ENCODE measurements at places on chromosomes 3 and 15.
A peak's percentile ranks its signal among the peaks of the same experiment; 100 is the strongest.

DNA sequence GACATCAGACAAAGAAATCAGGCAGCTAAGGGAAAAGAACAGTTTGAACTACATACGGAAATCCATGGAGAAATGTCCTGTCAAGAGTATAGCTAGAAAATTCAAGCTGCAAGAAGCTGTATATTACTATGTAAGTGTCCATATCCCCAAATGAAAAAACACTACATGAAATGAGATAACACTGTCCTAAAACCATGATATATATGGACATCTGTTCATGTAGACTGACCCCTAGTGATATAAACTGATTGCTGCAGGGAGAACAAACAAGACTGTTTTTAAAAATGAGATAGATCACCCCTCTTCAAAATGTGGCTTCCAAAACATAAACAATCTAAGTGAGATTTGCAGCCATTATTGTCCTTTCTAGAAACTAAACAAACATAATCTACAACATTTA is 985.6 kb downstream of the EPHA3 start:
- DNase-seq: no peak

DNA sequence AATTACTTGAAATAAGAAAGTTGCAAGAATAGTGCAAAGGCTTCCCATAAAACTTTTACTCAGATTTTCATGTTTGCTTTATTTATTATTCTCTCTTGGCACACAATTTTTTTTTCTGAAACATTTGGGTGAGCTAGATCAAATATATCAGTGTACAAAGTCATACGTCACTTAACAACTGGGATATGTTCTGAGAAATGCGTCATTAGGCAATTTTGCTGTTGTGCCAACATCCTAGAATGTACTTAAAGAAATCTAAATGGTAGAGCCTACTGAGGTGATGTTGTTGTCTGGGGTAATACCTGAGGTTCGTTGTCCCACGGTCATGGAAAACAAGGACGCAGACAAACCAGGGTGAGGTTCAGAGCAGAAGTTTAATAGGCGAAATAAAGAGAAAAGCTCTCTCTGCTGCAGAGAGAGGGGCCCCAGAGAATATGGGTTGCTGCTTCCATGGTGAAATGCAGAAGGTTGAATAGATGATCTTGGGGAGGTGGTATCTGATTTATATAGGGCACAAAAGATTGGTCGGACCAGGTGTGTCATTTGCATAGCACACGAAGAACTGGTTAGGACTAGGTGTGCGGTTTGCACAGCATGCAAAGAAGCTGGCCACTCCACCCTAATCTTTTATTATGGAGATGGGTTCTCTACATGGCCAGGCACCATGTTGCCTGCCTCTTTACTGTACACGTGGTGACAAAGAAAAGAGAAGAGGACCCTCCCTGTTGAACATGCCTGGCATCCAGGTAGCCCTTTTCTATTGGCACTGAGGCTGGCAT is 8.8 kb upstream of the GRAMD1C start:
- DNase-seq: no peak

GRCh38 chr3:141802316-141803077 is 39.3 kb downstream of the GRK7 start:
- DNase-seq: no peak

DNA sequence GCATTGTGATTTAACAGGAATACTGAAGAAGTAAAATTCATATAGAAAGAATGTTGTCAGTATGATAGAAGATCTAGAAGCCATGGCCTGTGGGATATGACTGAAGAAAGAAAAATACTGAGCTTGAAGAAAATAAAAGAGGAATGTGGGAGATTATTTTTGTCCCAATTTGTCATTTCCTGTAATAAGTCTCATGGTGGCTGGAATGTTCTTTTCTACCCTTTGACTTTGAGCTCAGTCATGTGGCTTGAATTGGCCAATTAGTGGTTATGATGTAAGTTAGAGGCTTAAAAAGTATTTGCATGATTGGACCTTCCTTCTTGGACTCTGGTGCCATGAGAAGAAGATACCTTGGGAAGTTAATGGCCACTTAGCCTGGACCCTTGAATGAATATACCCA is 14.1 kb downstream of the APH1B start:
- DNase-seq: no peak

DNA sequence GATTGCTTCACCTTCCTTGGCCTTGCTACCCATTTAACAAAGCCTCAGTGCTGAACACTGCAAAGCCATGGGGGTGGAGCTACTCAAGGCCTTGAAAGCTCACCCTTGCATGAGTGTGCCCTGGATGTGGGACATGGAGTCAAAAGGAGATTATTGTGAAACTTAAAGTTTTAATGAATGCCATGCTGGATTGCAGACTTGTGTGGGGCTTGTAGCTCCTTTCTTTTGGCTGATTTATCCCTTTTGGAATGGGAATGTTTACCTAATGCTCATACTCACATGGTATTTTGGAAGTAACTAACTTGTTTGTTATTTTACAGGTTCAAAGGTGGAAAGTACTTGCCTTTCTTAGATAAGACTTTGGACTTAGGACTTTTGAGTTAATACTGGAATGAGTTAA is 538.5 kb upstream of the NECTIN3 start:
- DNase-seq: no peak

DNA sequence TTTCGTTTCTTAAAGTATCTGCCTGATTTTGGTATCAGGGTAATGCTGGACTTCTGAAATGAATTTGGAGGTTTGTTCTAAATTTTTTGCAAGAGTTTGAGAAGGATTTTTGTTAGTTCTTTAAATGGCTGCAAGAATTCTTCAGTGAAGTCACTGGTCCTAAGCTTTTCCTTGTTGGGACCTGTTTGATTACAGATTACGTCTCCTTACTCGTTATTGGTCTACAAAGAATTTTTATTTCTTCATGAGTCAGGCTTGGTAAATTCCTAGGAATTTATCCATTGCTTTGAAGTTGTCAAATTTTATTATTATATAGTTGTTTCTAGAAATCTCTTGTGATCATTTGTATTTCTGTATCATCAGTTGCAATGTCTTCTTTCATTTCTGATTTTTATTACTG is 196.0 kb downstream of the DPH6 start:
- no peak for DNase-seq

- DNase-seq: no peak
Measured at GRCh38 chr15:68368731-68369435, 63.1 kb downstream of the ITGA11 start.

DNA sequence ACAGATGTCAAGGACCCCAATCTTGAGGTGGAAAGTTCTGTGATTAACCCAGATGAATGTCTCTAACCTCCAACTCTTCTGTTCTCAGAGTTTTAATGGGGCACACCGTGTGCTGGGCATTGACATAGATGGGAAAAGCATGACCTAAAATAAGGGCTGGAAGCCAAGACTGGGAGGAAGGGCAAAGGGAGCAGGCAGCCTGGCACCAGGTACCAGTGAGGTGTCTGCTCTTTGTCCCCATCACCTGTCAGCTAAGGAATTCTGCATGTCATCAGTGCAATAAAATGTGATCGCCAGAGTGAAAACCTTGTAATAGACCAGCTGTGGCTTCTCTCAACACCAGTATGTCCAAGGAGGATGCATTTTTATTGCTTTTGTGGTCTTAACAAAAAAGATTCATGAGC is 143.5 kb upstream of the TPM1 start:
- no peak for DNase-seq

- DNase-seq: peak; percentile 68
Measured at GRCh38 chr3:32460031-32460749, 42.5 kb downstream of the CMTM6 start.

DNA sequence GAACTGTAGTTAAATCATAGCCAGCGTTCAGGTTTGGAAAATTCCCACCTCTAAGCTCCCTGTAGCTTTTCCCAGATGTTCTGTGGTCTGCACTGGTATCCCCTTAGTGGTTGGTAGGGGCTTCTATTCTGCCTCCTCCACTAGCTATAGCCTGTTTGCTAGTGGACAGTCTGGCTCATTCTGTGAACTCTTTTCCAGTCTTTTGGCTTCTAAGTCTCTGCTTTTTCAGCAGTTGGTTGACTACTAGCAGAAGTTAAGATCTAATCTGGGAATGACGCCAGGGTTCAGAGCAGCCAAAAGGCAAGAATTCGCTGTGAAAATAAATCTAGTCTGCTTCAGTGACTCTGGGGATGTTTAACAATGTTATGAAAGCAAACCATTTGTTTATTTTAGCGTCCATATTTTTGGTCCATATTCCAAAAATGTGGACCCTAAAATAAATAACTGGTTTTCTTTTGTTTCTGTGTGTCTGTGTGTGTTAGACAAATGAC is 73.7 kb upstream of the WDR72 start:
- no peak for DNase-seq

- DNase-seq: no peak
Measured at GRCh38 chr3:178588628-178589027, 52.4 kb downstream of the KCNMB2 start.

- DNase-seq: no peak
Measured at GRCh38 chr15:52408823-52409222, 113.2 kb upstream of the MYO5C start.

GRCh38 chr3:46472736-46473135 is 8.0 kb upstream of the LTF start:
- no peak for DNase-seq

DNA sequence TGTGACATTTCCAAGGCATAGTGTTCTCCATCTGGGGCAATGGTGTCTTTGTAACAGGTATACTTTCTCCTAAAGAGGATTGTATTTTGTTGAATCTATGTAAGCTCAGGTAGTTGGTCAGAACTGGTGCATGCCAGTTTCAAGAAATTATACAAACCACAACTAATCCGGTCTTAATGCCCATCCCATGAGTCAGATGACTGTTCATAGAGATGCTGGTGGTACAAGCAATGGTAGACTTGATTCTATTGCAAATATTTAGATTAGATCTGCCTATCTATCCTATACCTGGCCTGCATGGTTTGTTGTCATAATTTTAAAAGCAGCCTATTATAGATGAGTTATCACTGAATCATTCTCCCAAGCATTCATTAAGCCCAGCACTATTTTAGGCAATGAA is 43.5 kb downstream of the ATP13A5 start:
- DNase-seq: no peak

DNA sequence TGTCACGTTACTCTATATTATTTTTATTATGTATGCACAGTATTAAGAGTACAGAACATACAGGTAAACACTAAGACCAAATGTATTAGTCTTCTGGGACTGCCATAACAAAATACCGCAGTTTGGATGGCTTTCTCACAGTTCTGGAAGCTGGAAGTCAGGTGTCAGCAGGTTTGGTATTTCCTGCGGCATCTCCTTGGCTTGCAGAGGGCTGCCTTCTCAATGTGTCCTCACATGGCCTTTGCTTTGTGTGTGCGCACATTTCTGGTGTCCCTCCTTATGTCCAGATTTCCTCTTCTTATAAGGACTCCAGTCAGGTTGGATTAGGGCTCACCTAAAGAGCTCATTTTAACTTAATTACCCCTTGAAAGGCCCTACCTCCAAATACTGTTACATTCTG is 53.8 kb upstream of the CPOX start:
- no peak for DNase-seq

- DNase-seq: no peak
Measured at GRCh38 chr3:141093397-141093796, 42.2 kb downstream of the SPSB4 start.

- no peak for DNase-seq
Measured at GRCh38 chr3:133468251-133468721, 68.4 kb downstream of the BFSP2 start.

GRCh38 chr3:64502284-64502683 is 185.5 kb downstream of the ADAMTS9 start:
- no peak for DNase-seq

DNA sequence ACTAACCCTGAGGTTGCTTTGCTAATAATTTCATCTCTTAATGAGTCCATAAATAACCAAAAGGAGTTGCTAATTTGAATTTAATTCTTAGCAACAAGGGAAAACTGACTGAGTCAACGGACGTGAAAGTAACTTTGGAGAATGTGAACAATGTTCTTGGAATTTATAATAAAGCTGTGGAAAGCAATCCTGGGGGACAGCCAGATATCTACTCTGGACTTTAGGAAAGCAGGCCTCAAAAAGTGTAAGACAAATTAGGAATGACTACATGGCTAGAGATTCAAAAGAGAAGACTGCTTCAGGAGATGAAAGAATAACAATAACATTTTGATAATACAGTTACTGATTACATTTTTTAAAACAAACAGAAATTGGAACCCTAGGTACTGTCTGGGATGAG is 318.4 kb upstream of the COL8A1 start:
- no peak for DNase-seq

DNA sequence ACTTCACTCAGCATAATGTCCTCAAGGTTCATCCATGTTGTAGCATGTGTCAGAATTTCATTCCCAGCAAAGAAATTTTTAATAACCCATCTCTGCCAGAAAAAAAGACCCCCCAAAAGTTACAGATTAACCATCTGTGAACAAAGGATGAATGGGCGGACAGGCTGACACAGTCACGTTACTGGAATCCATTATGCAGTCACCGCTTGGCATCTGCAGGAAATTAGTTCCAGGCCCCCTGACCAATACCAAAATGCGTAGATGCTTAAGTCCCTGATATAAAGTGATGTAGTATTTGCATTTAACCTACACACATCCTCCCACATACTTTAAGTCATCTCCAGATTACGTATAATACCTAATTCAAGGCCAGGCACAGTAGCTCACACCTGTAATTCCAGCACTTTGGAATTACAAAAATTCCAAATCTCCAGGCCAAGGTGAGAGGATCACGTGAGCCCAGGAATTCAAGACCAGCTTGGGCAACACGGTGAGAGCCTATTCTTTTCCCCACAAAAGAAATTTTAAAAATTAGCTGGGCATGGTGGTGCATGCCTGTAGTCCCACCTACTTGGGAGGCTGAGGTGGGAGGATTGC is 1.5 kb upstream of the SLC12A8 start:
- DNase-seq: no peak

GRCh38 chr15:34366271-34367065 is 528 bp downstream of the LPCAT4 start:
- DNase-seq: peak; percentile 51

GRCh38 chr15:81351651-81352050 is 22.4 kb downstream of the TMC3 start:
- DNase-seq: no peak

DNA sequence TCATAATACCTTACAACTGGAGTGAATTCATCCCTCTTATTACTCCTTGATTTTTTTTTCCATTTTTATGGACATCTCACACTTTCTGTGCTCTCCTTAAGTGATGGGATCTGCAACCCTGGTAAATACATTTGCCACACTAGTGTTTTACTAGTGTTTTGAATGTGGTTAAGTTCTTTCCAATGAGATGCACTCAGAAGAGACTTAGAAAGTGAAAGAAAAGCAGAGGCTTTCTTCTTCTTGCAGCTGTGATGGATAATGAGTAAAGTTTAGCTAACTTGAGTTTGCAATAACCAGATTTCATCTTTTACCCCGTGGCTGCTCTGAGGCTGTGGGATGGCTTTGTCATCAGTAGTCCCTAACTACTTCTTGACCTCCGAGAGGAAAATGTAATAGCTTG is 1248.4 kb downstream of the NSUN3 start:
- DNase-seq: no peak

GRCh38 chr3:67090474-67090873 is 92.4 kb downstream of the KBTBD8 start:
- no peak for DNase-seq

DNA sequence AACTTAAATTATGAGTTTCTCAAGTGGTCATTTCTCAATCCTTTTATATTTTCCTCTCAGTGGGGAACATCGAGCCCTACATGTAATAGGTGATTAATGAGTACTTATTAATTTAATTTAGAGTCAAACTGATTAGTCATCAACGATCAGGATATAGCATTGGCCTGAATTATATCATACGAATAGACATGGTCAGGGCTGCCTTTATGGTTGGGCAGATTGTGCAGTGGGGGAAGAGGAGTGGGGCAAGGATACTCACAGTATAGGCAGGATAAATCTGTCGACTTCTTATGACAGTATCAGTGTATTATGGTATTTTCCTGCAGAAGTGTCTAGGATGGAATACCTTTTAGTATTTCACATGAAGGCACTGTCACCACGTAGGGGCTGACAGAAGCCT is 27.0 kb downstream of the C2CD4A start:
- no peak for DNase-seq

Measured in activated naive CD4-positive, alpha-beta T cell treated with Interleukin-2 at 50 U/mL for 16 hours (primary cell).